ENCODE measurements at places on chromosomes 11 and 22. TPM values are rescaled to one million over a fixed set of nuclear protein-coding genes. Genes with fewer than 3 reads are reported as not detected.

DNA sequence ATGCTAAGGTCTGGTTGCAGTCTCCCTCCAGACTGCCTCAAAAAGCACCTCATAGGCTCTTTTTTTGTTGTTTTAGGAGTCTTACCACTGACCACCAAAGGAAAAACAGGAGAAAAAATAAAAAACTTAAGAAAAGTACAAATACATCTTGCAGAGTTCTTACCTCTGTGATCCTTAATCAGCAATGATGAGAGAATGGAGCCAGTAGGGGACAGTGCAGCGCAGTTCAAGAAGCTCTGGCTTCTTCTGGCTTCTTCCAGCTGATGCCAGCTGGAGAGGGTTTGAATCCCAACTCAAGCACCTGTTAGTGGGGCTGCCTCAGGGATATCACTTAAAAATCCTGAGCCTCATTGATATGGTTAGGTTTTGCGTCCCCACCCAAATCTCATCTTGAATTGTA is 223.3 kb upstream of the ISX start:
- DNase-seq = no peak

Gene PKDREJ
- total RNA-seq = 0.13 TPM

GRCh38 chr11:18650353-18650752 is 16.2 kb upstream of the SPTY2D1 start:
- DNase-seq = no peak

- no peak for DNase-seq
Observed at GRCh38 chr11:35600331-35600838, 17.9 kb upstream of the FJX1 start.

Gene CAPN5
- total RNA-seq = 143 TPM

- DNase-seq = no peak
Observed at GRCh38 chr11:117547946-117548345, 220.3 kb downstream of the CEP164 start.

Gene P2RX3
- total RNA-seq = 0.99 TPM

Gene LARGE1
- total RNA-seq = 81.6 TPM

Gene OR52K1
- not detected for total RNA-seq

GRCh38 chr11:1499261-1499890 is 12.8 kb upstream of the MOB2 start:
- DNase-seq = no peak

Gene PTPRJ
- 18.0 TPM for total RNA-seq

GRCh38 chr11:132024587-132025295 is 654.3 kb downstream of the NTM start:
- no peak for DNase-seq
